ENCODE measurements at places on chromosomes 13 and 19.

DNA sequence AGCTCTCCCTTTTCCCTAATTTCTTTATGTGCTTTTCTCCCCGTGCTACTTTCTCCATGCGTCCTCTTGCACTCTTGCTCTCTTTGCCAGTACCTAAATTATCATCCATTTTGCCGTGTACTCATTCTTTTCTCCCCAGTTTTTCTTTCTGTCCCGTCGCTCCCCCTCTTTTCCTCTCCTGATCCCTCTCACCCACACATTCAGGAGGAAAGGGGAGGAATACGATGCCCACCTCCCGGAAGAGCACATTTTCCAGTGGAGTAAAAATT lies 821 bp downstream of the ZNF616 start:
- DNase-seq, result no peak

GRCh38 chr19:16380314-16380695 lies 55.7 kb downstream of the KLF2 start:
- DNase-seq, result no peak

GRCh38 chr13:79320433-79320832 lies 85.6 kb downstream of the RBM26 start:
- DNase-seq, result no peak

DNA sequence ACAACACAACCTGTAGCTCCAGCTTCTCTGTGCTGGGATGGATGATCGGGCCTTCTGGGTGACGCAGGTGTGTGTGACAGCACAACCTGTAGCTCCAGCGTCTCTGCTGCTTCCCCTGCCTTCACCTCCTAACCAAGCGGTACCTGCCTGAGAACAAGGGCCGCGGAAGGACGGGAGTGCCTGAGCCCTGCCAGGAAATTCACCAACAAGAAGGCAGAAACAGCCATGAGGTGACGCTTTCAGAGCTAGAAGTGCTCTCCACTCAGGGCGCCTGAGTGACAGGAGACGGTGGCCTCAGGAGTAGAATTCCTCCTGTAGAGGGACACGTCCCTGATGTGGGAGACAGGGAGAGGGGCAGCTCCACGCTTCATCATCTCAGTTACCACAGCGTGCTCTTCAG lies 17.4 kb downstream of the ZNF331 start:
- DNase-seq, result no peak

DNA sequence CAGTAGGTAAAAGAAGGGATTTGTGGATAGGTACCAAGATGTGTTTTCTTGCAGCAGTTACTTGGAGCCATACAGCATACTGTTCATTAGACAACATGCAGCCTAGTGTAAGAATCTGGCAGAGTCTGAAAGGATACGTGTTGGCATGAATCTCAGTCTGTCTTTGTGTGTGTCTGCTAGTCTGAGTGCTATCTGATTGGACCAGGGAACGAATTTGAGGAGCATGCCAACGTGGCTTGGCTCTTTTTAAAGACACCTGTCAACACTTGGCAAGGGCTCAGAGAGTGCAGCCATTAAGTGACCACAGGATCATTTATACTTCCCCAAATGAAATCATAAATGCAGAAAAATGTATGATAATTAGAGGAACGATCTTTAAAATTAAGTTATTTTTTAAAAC lies 27.6 kb upstream of the ATXN8OS start:
- no peak for DNase-seq

DNA sequence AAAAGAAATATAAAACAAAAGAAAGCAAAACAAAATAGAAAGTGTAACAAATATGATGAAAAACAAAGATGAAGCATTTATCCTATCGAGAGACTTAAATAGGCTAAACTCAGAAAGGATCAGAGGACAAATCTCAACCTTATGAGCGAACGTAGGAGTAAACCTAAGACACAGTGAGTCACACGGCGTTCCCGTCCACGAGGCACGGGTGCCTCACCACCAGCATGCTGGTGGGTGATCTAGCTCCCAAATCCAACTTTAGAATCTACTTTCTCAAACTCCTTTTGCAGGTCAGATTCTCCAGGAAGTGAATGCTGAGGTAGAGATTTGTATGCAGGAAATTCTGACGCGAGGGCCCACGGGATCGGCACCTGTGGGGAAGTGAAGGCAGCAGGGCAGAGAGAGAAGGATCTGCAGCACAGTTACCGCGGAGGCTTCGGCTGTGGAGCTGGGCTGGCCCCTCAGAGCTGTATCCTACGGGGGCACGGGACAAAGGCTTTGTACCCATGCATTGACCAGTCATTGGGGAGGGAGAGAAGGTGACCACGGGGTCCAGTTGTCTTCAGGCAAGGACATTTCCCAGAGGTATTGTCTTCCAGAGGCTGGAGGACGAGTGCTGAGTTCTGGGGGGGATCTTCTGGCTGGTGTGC lies 7.5 kb upstream of the MIER2 start:
- no peak for DNase-seq

- DNase-seq, result no peak
Measured at GRCh38 chr13:96075953-96076543, 13.9 kb upstream of the HS6ST3 start.

- DNase-seq, result no peak
Measured at GRCh38 chr19:18262917-18263316, 11.3 kb downstream of the IQCN start.

- no peak for DNase-seq
Measured at GRCh38 chr19:36009220-36009619, 607 bp upstream of the SYNE4 start.

GRCh38 chr19:49555600-49556411 lies 24.6 kb downstream of the NOSIP start:
- no peak for DNase-seq

GRCh38 chr13:114112826-114113322 lies 19.5 kb downstream of the RASA3 start:
- DNase-seq, result no peak

DNA sequence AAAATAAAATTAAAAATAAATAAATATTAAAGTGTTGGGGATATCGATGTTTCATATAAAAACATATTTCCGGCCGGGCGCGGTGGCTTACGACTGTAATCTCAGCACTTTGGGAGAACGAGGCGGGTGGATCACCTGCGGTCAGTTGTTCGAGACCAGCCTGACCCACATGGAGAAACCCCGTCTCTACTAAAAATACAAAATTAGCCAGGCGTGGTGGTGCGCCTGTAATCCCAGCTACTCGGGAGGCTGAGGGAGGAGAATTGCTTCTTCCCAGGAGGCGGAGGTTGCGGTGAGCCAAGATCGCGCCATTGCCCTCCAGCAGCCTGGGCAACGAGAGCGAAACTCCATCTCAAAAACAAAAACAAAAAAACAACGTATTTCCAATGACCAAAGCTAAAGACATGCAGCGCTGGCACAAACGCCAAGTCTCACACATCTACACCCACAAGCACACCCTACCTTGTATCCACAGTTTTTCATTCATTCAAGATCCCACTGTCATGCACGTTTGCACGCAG lies 907 bp downstream of the ZNF569 start:
- no peak for DNase-seq

GRCh38 chr13:59748046-59748445 lies 415.7 kb downstream of the DIAPH3 start:
- no peak for DNase-seq

DNA sequence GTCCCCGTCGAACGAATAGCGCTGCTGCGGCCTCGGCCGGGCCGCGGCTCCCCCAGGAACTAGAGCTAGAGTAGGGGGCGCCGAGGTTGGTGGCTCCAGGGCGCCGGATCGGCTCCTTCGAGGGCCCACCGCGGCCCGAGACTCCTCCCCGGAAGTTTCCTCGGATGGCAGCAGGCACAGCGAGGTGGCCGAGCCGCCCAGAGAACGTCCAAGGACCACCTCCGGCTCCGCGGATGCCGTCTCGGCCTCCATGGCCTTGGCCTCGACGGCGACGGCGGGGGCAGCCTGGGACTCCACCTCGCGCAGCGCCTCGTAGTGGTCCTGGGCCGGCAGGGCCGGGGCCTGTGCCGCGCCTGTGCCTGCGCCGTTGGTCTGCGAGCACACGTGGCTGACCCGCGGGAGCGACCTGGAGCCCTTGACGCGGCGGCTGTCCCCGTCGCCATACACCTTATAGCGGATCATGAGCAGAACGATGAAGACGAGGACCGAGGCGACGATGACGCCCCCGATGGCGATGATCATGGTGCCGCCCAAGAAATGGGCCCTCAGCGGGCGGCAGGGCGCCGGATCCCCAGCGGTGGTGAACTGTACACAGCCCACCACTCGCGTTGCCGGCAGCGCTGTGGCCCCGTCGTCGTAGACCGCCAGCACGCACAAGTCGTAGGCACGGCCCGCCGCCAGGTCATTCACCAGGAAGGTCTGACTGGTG lies 11.8 kb downstream of the IFNL1 start:
- DNase-seq, result peak; percentile 51

Measured in right kidney (tissue), 9 donors.